ENCODE measurements at places on chromosomes 12 and 14.

DNA sequence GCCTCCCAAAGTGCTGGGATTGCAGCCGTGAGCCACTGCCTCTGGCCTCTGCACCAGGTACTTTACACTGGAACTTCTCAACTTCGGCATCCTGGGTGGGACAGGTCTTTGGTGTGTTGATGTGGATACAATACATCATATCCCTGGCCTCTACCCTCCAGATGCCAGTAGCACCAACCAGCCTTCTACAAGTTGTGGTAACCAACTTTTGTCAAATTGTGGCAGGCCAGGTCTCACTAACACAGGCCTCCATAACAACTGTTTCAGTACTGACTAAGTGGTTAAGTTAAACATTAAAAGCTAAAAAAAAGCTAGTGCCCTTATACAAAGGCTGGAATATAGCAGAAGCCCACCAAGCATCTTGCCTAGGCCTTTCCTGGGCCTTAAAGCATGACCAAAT is 232.9 kb downstream of the PCNX1 start:
- DNase-seq = peak; percentile 25

- peak; percentile 33 for DNase-seq
Measured at GRCh38 chr14:34331728-34332623, 130.1 kb downstream of the SPTSSA start.

GRCh38 chr14:50941151-50941550 is 3.1 kb downstream of the PYGL start:
- no peak for DNase-seq

GRCh38 chr12:124759841-124760503 is 103.7 kb downstream of the SCARB1 start:
- no peak for DNase-seq

DNA sequence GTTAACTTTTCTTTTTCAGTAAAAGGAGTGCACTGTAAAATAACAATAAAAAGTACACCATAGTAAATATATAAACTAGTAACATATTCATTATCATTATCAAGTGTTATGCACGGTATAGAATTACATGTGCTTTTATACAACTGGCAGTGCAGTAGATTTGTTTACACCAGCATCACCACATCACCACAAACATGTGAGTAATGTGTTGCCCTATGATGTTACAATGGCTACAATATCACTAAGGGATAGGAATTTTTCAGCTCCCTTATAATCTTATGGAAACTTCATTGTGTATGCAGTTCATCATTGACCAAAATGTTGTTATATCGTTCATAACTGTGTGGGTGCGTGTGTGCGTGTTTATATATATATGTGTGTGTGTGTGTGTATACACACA is 23.5 kb upstream of the NEDD1 start:
- no peak for DNase-seq

- DNase-seq = no peak
Measured at GRCh38 chr12:64666054-64666914, 56.0 kb downstream of the RASSF3 start.

DNA sequence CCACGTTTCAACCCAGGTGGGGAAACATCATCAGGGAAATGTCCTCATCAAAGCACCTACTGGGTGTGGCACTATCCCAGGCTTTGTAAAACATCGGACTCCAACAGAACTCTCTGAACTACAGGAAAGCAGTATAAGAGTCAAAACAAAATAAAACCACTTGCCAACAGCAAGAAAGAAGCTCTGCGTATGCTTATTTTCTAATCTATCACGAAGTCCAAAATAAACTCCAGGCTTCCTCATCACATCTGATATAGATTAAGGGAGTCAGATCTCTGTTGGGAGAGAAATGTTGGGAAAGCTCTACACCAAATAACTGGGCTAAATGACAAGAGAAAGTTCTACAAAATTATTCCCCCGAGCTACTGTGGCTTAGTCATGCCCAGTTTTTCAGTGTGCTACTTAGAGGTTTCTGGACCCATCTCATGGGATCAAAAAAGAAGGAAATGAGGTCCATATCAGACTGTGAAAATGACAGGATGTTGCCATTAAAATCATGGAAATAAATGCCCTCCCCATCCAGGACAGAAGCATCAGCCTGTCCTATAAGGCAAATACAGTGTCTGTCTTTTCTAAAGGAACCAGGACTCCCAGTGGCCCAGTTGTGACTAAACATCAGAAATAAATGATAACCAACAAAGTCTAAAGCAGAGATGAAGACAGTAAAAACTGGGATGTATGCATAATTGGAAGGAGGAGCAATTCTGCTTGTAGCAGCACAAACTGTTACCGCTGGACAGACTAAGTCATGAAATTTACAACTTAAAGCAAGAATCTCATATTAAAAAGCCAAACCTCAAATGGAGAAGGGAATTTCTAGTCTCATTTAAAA is 149.5 kb downstream of the STXBP6 start:
- DNase-seq = no peak

DNA sequence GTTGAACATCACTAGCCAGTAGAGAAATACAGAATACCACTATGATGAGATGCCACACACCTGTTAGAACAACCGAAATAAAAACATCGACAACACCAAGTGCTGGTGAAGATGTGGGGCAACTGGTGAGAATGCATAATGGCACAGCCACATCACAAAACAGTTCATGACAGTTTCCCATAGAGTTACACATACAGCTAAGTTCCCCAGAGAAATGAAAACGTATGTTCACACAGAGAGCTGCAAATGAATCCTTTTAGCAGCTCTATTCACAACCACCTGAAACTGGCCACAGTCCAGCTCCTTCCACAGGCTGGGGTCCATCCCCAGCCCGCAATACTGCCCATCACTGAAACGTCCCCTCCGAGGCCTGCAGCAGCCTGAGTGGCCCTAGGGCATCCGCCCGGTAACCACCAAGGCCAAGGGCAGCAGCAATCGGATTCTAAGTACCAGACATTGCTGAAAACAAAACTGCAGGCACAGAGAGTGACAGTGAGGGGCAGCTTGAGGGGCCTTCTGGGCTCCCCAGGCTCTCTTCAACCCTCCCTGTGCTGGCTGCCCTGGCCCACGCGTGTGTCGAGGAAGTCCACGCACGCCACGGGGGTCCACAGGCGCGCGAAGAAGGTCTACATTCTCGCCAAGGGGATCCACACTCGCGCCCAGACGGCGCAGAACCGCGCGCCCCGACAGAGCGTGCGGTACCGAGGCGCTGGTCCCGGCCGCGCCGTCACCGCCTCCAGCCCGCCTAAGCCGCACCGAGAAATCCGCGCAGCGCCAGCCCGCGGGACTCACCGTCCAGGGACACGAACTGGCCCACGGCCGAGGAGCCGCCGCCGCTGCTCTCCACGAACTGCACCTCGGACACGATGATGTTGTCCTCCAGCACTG is 903 bp downstream of the BRF1 start:
- peak; percentile 85 for DNase-seq

DNA sequence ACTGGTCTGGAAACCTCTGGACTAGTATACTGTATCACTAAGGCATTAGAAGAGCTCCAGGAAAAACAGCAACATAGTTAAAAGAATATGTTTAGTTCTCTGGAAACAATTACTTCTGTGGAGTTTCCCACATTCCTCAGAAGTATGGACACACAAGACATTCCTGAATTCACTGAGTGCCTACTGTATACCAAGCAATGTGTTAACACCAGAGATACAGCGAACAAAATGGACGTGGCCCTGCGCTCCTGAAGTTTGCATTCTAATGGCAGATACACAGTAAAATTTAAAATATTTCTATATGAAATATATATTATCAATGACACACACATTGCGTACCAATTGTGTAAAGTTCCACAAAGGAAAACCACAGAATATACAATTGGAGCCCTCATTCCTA is 1.1 kb downstream of the ANGEL1 start:
- no peak for DNase-seq

- no peak for DNase-seq
Measured at GRCh38 chr12:111207761-111208160, 161.1 kb downstream of the PHETA1 start.

- DNase-seq = no peak
Measured at GRCh38 chr12:90808568-90808967, 146.4 kb downstream of the CCER1 start.

DNA sequence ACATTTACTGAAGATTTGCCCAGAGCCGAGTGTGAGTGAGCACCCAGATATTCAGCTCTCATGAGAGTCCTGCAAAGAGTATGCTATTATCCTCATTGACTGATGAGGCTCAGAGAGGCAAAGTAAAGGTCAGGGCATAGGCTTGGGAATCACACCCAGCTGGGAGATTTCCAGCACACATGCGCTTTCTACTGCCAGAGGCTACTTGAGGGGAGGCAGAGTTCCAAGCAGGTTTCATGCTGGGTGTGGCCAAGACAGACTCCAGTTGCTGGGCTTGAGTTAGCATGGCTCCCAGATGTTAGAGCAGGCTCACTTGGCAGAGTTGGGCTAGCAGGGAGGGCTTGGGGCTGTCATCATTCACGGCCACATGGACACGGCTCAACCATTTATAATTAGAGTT is 14.4 kb upstream of the FAM181A start:
- no peak for DNase-seq

- no peak for DNase-seq
Measured at GRCh38 chr12:24359418-24359817, 409.9 kb upstream of the SOX5 start.

GRCh38 chr12:104513681-104514080 is 56.9 kb downstream of the CHST11 start:
- no peak for DNase-seq

Measured in right kidney (tissue), 9 donors.